ENCODE measurements at places on chromosomes 11 and 22.

DNA sequence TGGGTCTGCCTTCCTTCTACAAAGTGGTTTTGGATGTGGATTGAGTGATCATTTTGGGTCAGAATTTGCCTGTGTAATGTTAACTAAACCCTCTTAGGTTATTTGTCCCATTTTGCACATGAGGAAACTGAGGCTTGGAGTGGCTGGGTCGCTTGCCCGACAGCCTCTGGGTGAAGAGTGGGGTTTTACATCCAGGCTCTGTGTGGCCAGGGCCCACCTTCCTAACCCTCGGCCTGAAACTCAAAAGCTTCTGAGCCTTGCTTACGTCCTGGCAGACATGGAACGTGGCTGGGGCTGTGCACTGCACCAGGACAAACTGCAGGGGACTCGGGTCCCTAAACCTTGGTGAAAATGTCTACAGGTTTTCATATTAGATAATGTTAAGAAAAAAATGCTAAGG, 542.4 kb downstream of the TBC1D22A start:
- no peaks in the 10 kb centered on the region for H3K27me3 ChIP-seq
- H3K27ac ChIP-seq: no peak overlapping the region
- no peak overlapping the region for H3K4me3 ChIP-seq
- DNase-seq: no peak
- no peaks in the 10 kb centered on the region for H3K4me1 ChIP-seq

DNA sequence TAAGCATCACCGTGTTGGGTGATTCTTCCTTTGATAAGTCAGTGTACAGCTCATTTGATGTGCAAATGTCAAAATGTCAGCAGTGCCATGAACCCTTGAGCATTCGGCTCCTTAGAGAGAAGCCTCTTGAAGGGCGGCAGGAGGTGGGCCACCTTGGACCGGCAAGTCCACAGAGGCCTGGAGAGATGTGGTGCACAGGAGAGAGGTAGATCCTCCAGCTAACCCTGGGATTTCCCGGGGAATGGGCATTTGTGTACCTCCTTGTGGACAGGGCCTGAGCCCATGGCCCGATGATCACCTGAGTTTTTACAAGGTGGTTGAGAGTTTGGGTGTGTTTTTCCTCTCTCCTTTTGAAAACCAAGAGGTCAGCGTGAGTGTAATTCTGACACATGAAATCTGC, 133.2 kb upstream of the RCN1 start:
- H3K4me3 ChIP-seq: no peak overlapping the region
- H3K27me3 ChIP-seq: no peaks in the 10 kb centered on the region
- no peak for DNase-seq
- H3K27ac ChIP-seq: no peak overlapping the region
- H3K4me1 ChIP-seq: peaks cover 3% of the 10 kb centered on the region
- H3K36me3 ChIP-seq: no peaks in the 10 kb centered on the region

GRCh38 chr11:111105566-111105965, 140.0 kb upstream of the POU2AF2 start:
- no peak overlapping the region for H3K27ac ChIP-seq
- no peaks in the 10 kb centered on the region for H3K4me1 ChIP-seq
- H3K27me3 ChIP-seq: peaks cover 18% of the 10 kb centered on the region
- no peaks in the 10 kb centered on the region for H3K36me3 ChIP-seq

DNA sequence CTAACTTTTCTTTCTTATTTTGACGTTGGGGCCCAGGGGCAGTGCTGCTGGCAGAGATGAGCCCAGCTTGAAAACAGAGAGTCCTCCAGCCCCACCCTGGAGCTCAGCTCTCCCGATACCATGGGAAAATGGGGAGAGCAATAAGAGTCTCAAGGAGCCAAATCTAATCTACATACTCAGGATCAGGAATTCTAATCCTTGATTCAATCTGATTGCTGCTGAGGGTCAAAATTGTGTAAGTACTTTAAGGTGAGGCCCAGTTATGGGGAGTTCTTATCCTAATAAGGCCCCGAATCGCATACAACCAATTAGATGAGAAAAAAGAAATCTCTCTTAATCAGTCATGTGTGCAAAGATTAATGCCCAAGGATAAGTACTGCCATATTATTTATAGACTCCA, 202.9 kb downstream of the FAM76B start:
- no peaks in the 10 kb centered on the region for H3K36me3 ChIP-seq
- peaks cover 32% of the 10 kb centered on the region for H3K4me1 ChIP-seq
- no peak for DNase-seq
- no peak overlapping the region for H3K27ac ChIP-seq

GRCh38 chr11:35148163-35148837, 9.3 kb downstream of the CD44 start:
- H3K4me3 ChIP-seq: peak overlapping the region; percentile 83
- DNase-seq: no peak
- peak overlapping the region; percentile 98 for H3K27ac ChIP-seq
- H3K36me3 ChIP-seq: peaks cover 98% of the 10 kb centered on the region

GRCh38 chr11:109956124-109956793, 136.9 kb upstream of the ZC3H12C start:
- no peak overlapping the region for H3K4me3 ChIP-seq
- no peaks in the 10 kb centered on the region for H3K36me3 ChIP-seq
- H3K27me3 ChIP-seq: no peaks in the 10 kb centered on the region
- no peaks in the 10 kb centered on the region for H3K4me1 ChIP-seq
- no peak for DNase-seq
- H3K27ac ChIP-seq: no peak overlapping the region

GRCh38 chr11:26297189-26297975, 34.5 kb upstream of the ANO3 start:
- no peaks in the 10 kb centered on the region for H3K27me3 ChIP-seq
- H3K4me1 ChIP-seq: no peaks in the 10 kb centered on the region
- no peak for DNase-seq
- H3K4me3 ChIP-seq: no peak overlapping the region

DNA sequence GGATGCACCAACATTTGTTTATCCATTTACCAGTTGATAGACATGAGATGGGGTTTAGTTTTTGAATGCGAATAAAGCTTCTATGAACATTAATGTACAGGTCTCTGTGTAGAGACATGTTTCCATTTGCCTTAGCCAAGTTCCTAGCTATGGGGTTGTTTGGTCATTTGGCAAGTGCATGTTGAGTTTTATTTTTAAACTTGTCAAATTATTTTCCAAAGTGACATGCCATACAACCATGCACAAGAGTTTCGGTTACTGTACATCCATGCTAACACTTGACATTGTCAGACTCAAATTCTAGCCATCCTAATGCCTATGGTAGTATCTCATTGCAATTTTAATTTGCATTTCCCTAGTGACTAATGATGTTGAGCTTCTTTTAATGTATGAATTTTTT, 70.5 kb upstream of the PARVA start:
- H3K27me3 ChIP-seq: no peaks in the 10 kb centered on the region
- no peaks in the 10 kb centered on the region for H3K36me3 ChIP-seq

- no peaks in the 10 kb centered on the region for H3K4me1 ChIP-seq
- H3K4me3 ChIP-seq: no peak overlapping the region
- H3K36me3 ChIP-seq: no peaks in the 10 kb centered on the region
- H3K27ac ChIP-seq: no peak overlapping the region
- no peaks in the 10 kb centered on the region for H3K27me3 ChIP-seq
- DNase-seq: no peak
These were observed 21.2 kb upstream of the MTMR3 start for GRCh38 chr22:29861672-29862297.

DNA sequence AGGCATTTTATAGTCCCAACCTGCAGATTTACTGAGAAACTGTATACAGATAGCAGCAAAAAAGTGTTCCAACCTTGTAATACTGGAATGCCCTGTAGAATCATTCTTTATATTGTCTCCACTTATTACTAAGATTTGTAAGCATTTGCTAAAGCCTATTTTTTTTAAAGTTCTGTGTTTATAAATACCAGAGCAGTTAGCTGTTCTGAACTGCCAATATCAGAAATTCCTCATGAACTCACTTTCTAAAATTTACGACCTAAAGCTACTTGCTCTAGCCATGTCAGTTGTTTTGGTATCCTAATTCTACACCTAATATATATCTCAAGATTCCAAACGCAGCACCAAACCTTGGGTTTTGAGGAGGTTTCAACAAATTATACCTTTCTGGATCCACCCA, 103.2 kb downstream of the C11orf65 start:
- H3K27me3 ChIP-seq: no peaks in the 10 kb centered on the region
- H3K36me3 ChIP-seq: peaks cover 56% of the 10 kb centered on the region
- no peak overlapping the region for H3K4me3 ChIP-seq
- H3K4me1 ChIP-seq: peaks cover under 1% of the 10 kb centered on the region
